CD4-positive, CD25-positive, alpha-beta regulatory T cell (primary cell): ENCODE measurements at places on chromosomes 13 and 19. TPM values are rescaled to one million over a fixed set of nuclear protein-coding genes. Genes with fewer than 3 reads are reported as not detected.

The SHD gene
- total RNA-seq, result not detected

The CA11 gene
- total RNA-seq, result 10.4 TPM

The PLIN5 gene
- total RNA-seq, result not detected

The ZSCAN4 gene
- total RNA-seq, result not detected

The ZNF441 gene
- 2.7 TPM for total RNA-seq

The FUT2 gene
- total RNA-seq, result not detected

The ZNF256 gene
- total RNA-seq, result 7.6 TPM

The ATF5 gene
- total RNA-seq, result 19.7 TPM

The RPL18 gene
- total RNA-seq, result 1,690 TPM

The PNMA8B gene
- total RNA-seq, result not detected

The CCNA1 gene
- not detected for total RNA-seq

The FBXO17 gene
- not detected for total RNA-seq

The IGFL1 gene
- total RNA-seq, result not detected

The ZNF417 gene
- 21.0 TPM for total RNA-seq

The SLC1A5 gene
- 23.9 TPM for total RNA-seq

The SPACA4 gene
- total RNA-seq, result not detected

The NALCN gene
- not detected for total RNA-seq

The S1PR4 gene
- total RNA-seq, result 159 TPM

The MIA gene
- total RNA-seq, result not detected

The ZC3H4 gene
- 84.7 TPM for total RNA-seq

The TMEM238 gene
- 15.9 TPM for total RNA-seq

The KIR2DL4 gene
- not detected for total RNA-seq

The IL4I1 gene
- 3.7 TPM for total RNA-seq

The FFAR1 gene
- not detected for total RNA-seq

The INSR gene
- 0.44 TPM for total RNA-seq

The KL gene
- total RNA-seq, result not detected

The RYR1 gene
- total RNA-seq, result 4.9 TPM

The GAPDHS gene
- not detected for total RNA-seq

The C19orf33 gene
- total RNA-seq, result not detected

The MAST1 gene
- total RNA-seq, result 0.94 TPM

The KLC3 gene
- total RNA-seq, result 0.54 TPM

The UHRF1 gene
- 2.2 TPM for total RNA-seq

The GPATCH1 gene
- 9.6 TPM for total RNA-seq

The RFPL4A gene
- not detected for total RNA-seq

The NACC1 gene
- 25.4 TPM for total RNA-seq

The ZNF844 gene
- total RNA-seq, result 5.0 TPM

The ZNF429 gene
- 14.7 TPM for total RNA-seq

The MARK4 gene
- 61.0 TPM for total RNA-seq

The ZNF302 gene
- 14.6 TPM for total RNA-seq

The FFAR2 gene
- total RNA-seq, result not detected

The IL17D gene
- total RNA-seq, result not detected

The ZNF625 gene
- total RNA-seq, result 2.7 TPM

The ZSCAN22 gene
- total RNA-seq, result 2.1 TPM

The OVOL3 gene
- total RNA-seq, result not detected

The FLT3LG gene
- total RNA-seq, result 250 TPM

The PSG2 gene
- 0.27 TPM for total RNA-seq

The CEACAM7 gene
- total RNA-seq, result not detected

The ZNF99 gene
- not detected for total RNA-seq

The NLRP8 gene
- not detected for total RNA-seq
